Activated CD8-positive, alpha-beta memory T cell treated with anti-CD3 and anti-CD28 coated beads, Interleukin-2, amount 50 U/mL, for 48 hours (primary cell): ENCODE measurements at places on chromosomes 5 and 9.

- DNase-seq, result no peak
Observed at GRCh38 chr5:127014573-127014972, 15.8 kb downstream of the MARCHF3 start.

- DNase-seq, result peak; percentile 62
Observed at GRCh38 chr9:75265525-75265972, 177.2 kb downstream of the OSTF1 start.

- peak; percentile 60 for DNase-seq
Observed at GRCh38 chr5:102561894-102562760, 63.3 kb upstream of the SLCO6A1 start.

- no peak for DNase-seq
Observed at GRCh38 chr9:114143234-114143633, 12.1 kb upstream of the COL27A1 start.

- DNase-seq, result no peak
Observed at GRCh38 chr9:38311382-38312270, 80.9 kb upstream of the ALDH1B1 start.

- DNase-seq, result no peak
Observed at GRCh38 chr5:135996611-135997010, 32.2 kb upstream of the TGFBI start.

DNA sequence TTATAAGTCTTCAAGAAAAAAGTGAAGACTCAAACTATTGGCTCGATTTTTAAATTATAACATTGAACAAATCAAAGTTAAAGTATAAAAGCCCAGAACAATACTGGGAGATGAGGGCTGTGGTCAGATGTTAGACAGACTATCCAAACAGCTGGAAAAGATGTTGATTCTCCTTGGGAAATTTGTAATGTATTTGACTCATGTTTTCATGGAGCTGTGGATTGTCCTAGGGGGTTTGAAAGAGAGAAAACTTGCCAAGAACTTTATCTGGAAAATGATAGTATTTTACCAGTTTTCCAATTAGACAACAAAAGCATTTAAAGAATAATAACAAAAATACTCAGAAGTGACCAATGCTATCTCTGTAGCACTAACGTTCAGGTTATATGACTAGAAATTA is 339.2 kb downstream of the ARL15 start:
- DNase-seq, result no peak

DNA sequence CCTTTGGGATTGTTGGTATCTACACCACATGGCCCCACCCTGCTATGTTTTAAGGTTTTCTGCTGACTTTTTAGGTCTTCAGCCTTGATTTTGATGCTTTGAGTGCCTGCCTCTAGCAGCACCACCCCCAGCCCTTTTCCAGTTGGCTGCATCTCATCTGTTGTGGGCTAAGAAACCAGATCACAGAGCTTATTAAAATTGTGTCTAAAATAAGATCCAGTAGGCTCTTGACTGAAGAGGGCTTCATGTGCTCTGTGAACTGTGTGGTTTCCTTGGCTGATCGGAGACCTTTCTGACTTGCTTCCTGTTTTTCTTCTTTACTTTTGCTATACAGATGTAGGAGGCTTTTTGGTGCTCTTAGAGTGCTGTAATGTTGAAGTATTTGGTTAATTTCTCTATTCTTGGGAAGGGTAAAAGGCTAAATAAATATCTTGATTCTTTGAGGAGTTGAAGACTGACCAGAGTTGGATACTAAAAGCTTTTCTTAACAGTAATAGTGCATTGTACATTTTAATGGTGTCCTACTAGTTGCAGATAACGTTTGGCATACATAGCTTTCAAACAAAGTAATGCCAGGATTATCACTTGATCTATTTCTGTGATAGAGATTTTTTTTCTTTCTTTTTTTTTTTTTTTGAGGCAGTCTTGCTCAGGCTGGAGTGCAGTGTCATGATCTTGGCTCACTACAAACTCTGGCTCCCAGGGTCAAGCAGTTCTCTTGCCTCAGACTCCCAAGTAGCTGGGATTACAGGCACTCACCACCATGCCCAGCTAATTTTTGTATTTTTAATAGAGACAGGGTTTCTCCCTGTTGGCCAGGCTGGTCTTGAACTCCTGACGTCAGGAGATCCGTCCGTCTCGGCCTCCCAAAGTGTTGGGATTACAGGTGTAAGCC is 4.5 kb downstream of the UBE2D2 start:
- DNase-seq, result no peak

- DNase-seq, result no peak
Observed at GRCh38 chr9:122883125-122883524, 22.0 kb downstream of the RC3H2 start.

GRCh38 chr5:169760229-169760628 is 123.2 kb downstream of the DOCK2 start:
- no peak for DNase-seq
